Testis (tissue), 5 donors: ENCODE measurements at places on chromosomes 7 and 10.

DNA sequence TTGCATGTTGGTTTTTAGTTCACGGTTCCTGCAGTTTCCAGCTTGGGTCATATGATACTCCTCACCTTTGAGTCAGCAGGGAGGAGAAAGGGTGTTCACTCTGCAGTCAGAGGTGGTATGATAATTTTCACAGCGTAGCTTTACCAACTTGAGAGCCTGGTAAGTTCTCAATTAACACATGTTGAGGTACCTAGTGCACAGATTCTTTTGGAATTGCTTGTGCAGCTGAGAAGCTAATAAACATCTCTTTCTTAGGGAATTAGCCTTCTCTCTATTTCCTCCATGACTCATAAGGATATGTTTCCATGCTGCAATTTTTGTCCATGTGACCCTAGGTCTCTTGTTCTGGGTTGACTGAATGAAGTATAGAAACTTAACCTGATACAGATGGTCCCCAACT lies 166.6 kb downstream of the KIF20B start:
- DNase-seq = no peak
- H3K27me3 ChIP-seq = no peaks in the 10 kb centered on the region
- peaks cover 7% of the 10 kb centered on the region for H3K4me1 ChIP-seq
- no peak overlapping the region for H3K27ac ChIP-seq
- no peak overlapping the region for H3K4me3 ChIP-seq

GRCh38 chr10:86439544-86439943 lies 72.9 kb upstream of the GRID1 start:
- H3K4me1 ChIP-seq = no peaks in the 10 kb centered on the region
- peak; percentile 73 for DNase-seq
- H3K27me3 ChIP-seq = no peaks in the 10 kb centered on the region
- H3K27ac ChIP-seq = no peak overlapping the region
- no peaks in the 10 kb centered on the region for H3K36me3 ChIP-seq

- H3K4me3 ChIP-seq = no peak overlapping the region
- no peaks in the 10 kb centered on the region for H3K4me1 ChIP-seq
- H3K36me3 ChIP-seq = no peaks in the 10 kb centered on the region
- H3K27ac ChIP-seq = no peak overlapping the region
- DNase-seq = no peak
These were observed 24.0 kb downstream of the OSBPL3 start for GRCh38 chr7:24956021-24956420.

DNA sequence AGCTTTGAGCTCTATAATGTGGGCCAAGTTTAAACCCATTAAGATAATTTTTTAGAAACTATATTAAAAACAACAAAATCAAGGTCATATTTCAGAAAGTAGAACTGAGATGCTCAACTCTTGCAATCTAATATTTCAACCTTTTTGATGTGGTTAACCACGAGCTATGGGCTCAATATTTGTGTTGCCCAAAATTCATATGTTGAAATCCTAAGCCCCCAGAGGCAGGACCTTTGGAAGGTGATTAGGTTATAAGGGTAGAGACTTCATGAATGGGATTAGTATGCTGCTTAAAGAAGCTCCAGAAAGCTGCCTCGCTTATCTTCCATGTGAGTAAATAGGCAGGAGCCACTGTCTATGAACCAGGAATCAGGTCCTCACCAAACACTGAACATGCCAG lies 284.4 kb downstream of the CRPPA start:
- H3K36me3 ChIP-seq = no peaks in the 10 kb centered on the region
- no peaks in the 10 kb centered on the region for H3K4me1 ChIP-seq
- DNase-seq = no peak
- no peaks in the 10 kb centered on the region for H3K27me3 ChIP-seq
- H3K4me3 ChIP-seq = no peak overlapping the region

- H3K27me3 ChIP-seq = no peaks in the 10 kb centered on the region
- no peak overlapping the region for H3K27ac ChIP-seq
- DNase-seq = no peak
- no peaks in the 10 kb centered on the region for H3K36me3 ChIP-seq
- H3K4me1 ChIP-seq = no peaks in the 10 kb centered on the region
These were observed 58.2 kb upstream of the YAE1 start for GRCh38 chr7:39507866-39508551.

DNA sequence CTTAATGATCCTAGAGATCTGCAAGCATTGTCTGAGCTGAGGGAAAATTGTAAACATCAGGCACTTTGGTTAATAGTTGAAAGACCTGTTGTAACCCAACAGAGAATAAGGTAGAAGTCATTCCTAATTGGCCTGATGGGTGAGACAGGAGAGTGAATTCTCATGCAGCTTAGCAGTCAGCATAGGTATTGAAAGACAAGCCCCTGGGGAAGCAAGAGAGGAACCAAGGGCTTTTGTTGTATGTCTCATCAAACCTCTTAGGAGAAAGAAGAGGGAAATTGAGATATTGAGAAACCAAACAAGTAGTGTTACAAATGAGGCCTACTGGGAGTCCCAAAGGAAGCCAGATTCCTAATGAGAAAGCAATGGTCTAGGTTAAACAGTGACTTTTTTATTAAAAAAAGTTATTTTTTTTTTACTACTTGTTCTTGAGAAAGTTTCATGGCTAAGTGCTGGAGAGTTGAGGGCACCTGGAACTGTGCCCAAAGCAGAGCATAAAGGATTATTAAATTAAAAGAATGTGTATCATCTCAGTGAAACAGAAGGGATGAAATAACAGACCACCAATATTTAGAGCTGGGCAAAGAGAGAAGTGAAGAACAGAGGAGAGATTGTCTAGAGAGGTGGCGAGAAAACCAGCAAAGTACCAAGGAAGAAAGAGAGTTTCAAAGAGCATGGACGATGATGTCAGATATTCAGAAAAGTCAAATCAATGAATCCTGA lies 168.9 kb downstream of the CDK14 start:
- peaks cover 4% of the 10 kb centered on the region for H3K4me1 ChIP-seq
- H3K27ac ChIP-seq = no peak overlapping the region
- H3K4me3 ChIP-seq = no peak overlapping the region
- no peaks in the 10 kb centered on the region for H3K36me3 ChIP-seq
- H3K27me3 ChIP-seq = no peaks in the 10 kb centered on the region

- H3K4me1 ChIP-seq = peaks cover 8% of the 10 kb centered on the region
- H3K27me3 ChIP-seq = no peaks in the 10 kb centered on the region
- no peak for DNase-seq
- no peak overlapping the region for H3K27ac ChIP-seq
- no peaks in the 10 kb centered on the region for H3K36me3 ChIP-seq
These were observed 21.4 kb downstream of the PRSS2 start for GRCh38 chr7:142792129-142792528.

DNA sequence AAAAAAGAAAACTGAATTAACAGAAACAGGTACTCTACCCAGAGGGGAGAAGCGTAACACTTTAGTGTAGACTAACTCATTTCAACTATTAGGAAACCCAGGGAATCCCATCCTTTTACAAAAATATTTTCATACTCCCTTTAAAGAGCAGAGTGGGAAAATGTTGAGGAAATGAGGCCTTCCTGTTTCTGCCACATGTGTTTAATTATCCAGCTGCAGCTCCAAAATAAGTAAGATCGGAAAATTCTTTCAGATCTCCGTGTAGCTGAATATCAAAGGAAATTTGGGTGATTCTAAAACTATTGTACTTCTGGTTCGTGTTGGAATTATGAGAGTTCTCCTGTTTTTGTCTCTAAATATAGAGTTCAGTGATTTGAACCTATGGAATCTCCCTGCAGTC lies 58.0 kb upstream of the CAV2 start:
- H3K27me3 ChIP-seq = no peaks in the 10 kb centered on the region
- peak overlapping the region; percentile 40 for H3K27ac ChIP-seq
- H3K36me3 ChIP-seq = no peaks in the 10 kb centered on the region
- H3K4me1 ChIP-seq = peaks cover 9% of the 10 kb centered on the region
- H3K4me3 ChIP-seq = no peak overlapping the region
- no peak for DNase-seq

DNA sequence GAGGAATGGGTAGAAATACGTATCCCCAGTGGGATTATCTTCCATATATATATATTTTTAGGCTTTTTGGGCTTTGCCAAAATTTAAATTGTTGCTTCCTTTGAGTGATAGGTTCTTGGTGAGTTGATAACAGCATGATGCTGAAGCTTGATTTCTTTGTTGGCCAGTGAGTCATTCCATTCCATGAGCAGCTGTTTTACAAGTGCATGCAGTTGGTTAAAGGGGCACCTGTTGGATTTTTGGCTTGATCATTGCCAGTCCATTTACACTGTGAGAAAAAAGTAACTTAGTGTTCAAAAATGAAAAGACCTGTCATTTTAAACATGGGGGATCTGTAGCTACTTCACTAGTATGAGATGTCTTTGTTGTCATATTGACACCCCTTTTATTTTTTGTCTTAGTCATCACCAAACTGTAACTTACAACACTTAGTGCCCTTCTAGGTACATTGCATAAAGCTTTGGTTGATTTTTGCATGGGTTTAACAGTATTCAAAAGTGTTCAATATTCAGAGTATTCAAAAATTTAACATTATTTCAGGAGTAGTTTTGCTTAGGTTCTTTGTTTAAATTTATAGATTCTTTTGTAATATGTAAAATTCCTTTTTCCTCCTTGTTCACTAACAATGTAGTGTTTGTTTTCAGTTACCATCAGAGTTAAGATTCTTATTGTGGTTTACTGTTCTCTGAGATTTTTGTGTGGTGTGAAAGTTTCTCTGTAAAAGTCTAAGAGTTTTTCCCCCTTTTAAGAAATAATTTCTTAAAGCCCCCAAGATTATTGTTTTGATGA lies 8.8 kb downstream of the AKAP9 start:
- no peak for DNase-seq
- H3K36me3 ChIP-seq = no peaks in the 10 kb centered on the region
- H3K4me1 ChIP-seq = no peaks in the 10 kb centered on the region
- H3K27ac ChIP-seq = no peak overlapping the region

GRCh38 chr7:5543361-5543760 lies 119.7 kb upstream of the TNRC18 start:
- DNase-seq = no peak
- H3K27me3 ChIP-seq = no peaks in the 10 kb centered on the region
- H3K4me1 ChIP-seq = no peaks in the 10 kb centered on the region
- H3K27ac ChIP-seq = no peak overlapping the region
- H3K4me3 ChIP-seq = no peak overlapping the region

- no peak overlapping the region for H3K27ac ChIP-seq
- DNase-seq = no peak
- no peaks in the 10 kb centered on the region for H3K36me3 ChIP-seq
- H3K4me3 ChIP-seq = no peak overlapping the region
- peaks cover 5% of the 10 kb centered on the region for H3K4me1 ChIP-seq
These were observed 130.1 kb downstream of the COBL start for GRCh38 chr7:51186531-51186930.

GRCh38 chr7:135257-135653 lies 57.1 kb upstream of the FAM20C start:
- H3K27me3 ChIP-seq = no peaks in the 10 kb centered on the region
- H3K36me3 ChIP-seq = no peaks in the 10 kb centered on the region
- peaks cover 34% of the 10 kb centered on the region for H3K4me1 ChIP-seq
- H3K27ac ChIP-seq = no peak overlapping the region

DNA sequence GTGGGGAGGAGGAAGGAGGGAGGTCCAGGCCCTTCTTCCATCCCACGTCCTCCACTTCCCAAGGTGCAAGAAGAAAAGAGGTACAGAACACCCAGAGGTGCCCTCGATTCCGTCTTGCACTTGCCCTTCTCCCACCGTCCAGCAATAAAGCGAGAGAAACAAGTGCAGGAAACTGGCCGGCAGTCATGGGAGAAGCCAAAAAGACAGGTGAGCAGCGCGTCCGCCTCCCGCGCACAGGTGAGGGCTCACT lies 1.3 kb downstream of the C10orf95 start:
- peaks cover 7% of the 10 kb centered on the region for H3K4me1 ChIP-seq
- peak overlapping the region; percentile 72 for H3K4me3 ChIP-seq
- H3K27ac ChIP-seq = peak overlapping the region; percentile 64
- H3K27me3 ChIP-seq = no peaks in the 10 kb centered on the region
- no peaks in the 10 kb centered on the region for H3K36me3 ChIP-seq

DNA sequence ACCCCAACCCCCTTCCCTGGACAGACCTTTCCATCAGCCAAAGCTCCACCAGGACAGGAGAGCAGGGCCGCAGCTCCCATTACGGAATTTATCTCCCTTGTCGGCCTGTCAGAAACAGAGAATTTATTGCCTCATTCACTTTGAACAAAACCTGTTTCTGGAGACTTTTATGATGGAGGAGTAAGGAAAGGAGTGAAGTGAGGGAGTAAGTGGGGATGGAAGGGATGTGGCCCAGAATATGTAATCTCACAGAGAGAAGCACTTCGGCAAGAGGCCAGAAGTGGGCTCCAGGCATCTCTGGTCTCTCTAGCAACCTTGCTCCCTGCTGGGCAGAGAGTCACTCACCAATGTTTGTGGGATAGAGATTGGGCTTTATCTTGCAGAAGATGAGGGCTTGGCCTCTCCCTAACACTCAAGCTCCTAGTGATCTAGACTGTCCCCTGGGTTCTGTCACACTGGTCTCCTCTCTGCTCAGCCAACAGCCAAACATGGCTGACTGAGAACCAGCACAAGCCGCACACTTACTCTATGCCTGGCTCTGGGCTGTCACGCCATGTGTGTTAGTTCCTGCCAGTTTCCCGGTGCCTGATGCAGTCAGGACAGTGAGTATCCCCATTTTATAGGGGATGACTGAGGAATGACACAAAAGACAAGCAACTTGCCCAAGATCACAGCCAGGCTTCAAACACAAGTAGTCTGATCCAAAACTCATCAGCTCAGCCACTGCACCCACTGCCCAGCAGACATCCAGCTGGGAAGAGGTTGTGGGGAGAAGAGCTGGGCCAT lies 149.4 kb upstream of the ZMIZ1 start:
- DNase-seq = no peak
- H3K27me3 ChIP-seq = no peaks in the 10 kb centered on the region
- H3K27ac ChIP-seq = no peak overlapping the region
- H3K4me1 ChIP-seq = no peaks in the 10 kb centered on the region
- H3K36me3 ChIP-seq = no peaks in the 10 kb centered on the region

GRCh38 chr10:105549731-105550130 lies 908.6 kb downstream of the SORCS3 start:
- no peak overlapping the region for H3K27ac ChIP-seq
- H3K27me3 ChIP-seq = no peaks in the 10 kb centered on the region
- H3K36me3 ChIP-seq = no peaks in the 10 kb centered on the region
- H3K4me1 ChIP-seq = no peaks in the 10 kb centered on the region
- no peak for DNase-seq

DNA sequence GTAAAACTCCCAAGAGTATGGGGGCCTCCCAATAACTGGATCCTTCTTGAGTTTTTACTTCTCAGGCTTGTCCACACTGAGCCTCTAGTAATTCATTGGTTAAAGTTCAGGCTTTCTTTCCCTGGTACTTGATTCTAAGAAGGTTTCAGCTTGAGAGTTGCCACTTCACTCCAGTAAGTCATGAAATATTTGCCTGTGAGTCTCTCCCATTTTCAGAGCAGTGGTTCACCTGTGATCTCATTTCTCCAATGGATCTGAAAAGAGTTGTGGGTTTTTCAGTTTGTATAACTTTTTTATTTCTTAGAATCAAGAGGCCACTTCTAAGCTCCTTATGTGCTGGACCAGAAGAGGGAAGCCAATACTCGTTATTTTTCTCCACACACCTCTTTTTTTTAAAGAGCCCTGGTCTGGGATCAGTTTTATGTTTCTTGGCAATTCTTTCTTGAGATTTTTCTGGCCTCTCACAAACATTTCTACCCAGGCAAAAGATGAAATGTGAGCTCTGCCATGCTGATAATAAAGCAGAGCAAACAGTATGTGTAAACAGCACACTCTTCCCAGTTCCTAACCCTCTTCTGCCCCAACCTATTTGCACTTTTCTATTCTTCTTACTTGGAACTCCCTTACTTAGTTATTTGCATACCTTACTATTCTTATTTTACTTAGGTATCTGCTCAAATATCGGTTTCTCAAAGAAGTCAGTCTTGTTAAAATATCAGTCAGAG lies 983.4 kb downstream of the CCSER2 start:
- no peaks in the 10 kb centered on the region for H3K27me3 ChIP-seq
- H3K36me3 ChIP-seq = no peaks in the 10 kb centered on the region
- no peak for DNase-seq
